Stimulated activated CD8-positive, alpha-beta memory T cell treated with anti-CD3 and anti-CD28 coated beads, Interleukin-15, amount 100 ng/mL, for 24 hours (primary cell): ENCODE measurements at places on chromosomes 1 and 21.

DNA sequence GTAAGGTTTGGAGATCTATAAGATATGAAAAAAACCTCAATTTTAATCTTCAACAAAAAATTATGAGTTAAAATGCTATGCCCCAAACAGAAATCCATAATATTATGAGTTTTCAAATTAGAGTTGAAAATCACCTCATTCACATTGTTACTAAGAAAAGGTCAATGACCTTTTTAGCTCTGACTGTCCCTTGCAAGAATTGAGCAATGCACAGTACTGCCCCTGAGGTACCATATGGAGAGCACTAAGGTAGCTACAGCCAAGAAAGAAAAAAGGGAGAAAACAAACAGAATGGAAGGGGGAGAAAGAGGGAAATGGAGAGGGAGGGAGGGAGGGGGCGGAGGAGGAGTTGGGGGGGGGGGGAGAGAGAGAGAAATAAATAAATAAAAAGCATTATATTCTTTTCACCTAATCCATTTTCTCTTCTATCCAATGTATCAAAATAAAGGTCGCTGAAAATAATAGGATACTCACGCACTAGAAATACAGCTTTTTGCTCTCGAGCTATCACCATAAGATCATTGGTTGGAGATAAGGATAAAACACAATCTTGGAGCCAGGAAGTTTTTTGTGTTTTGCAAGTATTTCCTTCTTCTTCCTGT, 58.8 kb downstream of the RAB3GAP2 start:
- no peak for DNase-seq

- no peak for DNase-seq
These were observed 77.8 kb downstream of the KIF1B start for GRCh38 chr1:10288029-10288615.

- no peak for DNase-seq
These were observed 36.8 kb upstream of the RPF1 start for GRCh38 chr1:84442256-84442655.

DNA sequence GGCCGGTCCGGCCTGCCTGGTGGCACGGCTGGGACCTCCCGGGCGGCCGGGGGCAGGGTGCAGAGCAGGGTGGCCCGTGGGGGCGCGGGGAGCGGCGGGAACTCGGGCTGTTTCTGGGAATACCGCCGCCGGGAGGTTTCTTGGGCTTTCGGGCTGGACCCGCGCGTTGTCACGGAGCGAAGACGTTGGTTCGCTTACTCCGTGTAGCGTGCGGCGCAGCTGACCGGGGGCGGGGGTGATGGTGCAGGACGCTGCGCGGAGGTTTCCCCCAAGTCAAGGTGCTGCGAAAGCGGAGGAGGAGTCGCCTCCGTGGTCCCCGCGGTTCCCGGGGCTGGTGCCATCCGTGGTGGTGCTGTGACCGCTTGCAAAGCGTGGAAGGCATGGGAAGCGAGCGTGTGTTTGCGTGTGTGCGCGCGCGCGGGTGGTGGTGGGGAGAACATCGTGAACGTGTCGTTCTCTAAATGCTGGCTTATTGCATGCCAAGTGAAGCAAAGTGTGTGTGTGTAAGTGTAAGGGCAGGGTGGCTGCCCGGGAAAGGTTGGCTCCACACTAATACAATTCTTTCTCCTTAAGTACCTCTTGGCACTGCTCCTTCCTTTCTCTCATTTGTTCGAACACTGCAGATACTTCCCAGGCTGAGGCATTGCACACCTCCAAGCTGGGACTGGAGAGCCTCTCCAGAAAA, 1.1 kb downstream of the RYR2 start:
- no peak for DNase-seq

- no peak for DNase-seq
These were observed 60.8 kb upstream of the RNF11 start for GRCh38 chr1:51175278-51175677.

DNA sequence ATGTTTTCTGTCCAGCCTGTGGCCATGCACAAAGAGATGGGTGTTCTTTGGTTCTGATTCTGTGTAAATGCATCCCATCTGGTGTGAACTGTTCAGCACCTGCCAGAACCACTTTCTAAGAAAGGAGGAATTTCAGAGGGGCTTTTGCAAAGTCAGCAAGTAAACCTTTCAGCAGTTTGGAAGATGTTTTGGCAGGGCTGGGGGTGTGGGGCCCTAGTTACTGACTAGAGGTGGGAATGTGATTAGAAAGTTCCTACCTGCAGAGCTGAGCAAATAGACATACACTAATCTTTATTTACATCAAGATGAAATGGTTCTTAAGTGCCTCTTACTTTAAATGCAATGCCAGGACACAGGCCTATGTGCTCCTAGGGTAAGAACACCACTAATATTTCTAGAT, 378.1 kb upstream of the USP24 start:
- DNase-seq, result no peak

GRCh38 chr1:4058706-4059105, 158.6 kb upstream of the C1orf174 start:
- DNase-seq, result no peak

DNA sequence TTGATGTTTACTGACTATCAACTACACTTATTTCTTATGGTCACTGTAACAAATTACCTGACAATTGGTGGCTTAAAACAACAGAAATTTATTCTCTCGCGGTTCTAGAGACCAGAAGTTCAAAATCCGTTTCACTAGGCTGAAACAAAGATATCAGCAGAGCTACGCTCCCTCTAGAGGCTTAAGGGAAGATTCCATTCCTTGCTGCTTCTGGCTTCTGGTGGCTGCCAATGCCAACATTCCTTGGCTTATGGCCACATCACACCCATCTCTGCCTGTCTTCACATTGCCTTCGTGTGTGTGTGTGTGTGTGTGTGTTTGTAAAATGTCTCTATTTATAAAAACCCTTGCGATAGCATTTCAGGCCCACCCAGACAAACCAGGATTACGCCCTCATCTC, 66.4 kb downstream of the LMX1A start:
- DNase-seq, result no peak

- no peak for DNase-seq
These were observed 330.0 kb upstream of the DEPDC1 start for GRCh38 chr1:68826836-68827235.

- no peak for DNase-seq
These were observed 244.8 kb downstream of the RPS6KC1 start for GRCh38 chr1:213295860-213296259.

DNA sequence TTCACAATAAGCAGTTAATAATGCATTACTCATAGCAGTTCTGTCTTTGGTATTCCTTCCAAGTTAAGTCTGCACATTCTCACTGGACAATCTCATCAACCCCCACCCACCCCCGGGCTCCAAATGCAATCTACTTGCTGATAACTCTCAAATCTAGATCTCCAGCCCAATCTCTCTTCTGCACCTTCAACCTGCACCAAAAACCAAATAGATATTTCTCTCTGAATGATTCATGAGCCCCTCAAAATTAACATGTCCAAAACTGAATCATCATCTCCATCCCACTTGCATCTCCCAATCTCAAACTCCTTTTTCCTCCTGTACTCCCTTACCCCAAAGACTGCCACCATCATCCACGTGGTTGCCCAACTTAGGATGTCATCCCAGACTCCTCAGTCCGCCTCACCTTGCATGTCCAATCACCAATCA, 2.7 kb downstream of the DOCK7 start:
- DNase-seq, result no peak
